ENCODE measurements at places on chromosomes 3 and 15.

- H3K4me3 ChIP-seq, result peak within 1 kb of the TSS; percentile 85
- H3K27me3 ChIP-seq, result no peaks in the 10 kb centered on the region
- peak within 1 kb of the TSS; percentile 97 for H3K27ac ChIP-seq
- peaks cover 7% of the 10 kb centered on the region for H3K4me1 ChIP-seq
Observed at GRCh38 chr3:179562591-179563270, at the start of gene ACTL6A. ACTL6A (plus strand) TSS chr3:179562926; CDS start chr3:179563093, 167 bp downstream.

DNA sequence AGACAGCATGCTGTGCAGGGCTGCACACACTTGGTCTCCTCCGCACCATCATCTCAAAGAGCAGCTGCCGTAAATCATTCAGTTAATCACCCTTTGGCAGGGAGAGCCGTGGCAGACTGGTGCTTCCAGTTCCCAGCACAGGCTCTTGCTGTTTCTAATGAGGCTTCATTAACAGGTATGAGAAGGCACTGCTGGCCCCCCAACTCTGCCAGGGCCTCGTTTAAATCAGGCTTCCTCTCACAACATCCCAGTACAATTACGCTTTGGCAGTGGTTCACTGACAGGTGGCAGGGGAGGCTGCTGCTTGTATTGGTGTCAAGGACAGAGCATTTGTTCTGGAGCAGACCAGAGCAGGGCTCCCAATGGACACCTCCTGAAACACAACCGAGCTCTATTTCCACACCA is 77.1 kb downstream of the BFSP2 start:
- H3K4me3 ChIP-seq, result no peak overlapping the region
- no peak overlapping the region for H3K27ac ChIP-seq
- H3K4me1 ChIP-seq, result peaks cover 11% of the 10 kb centered on the region

GRCh38 chr15:90407871-90408317 is 19.9 kb downstream of the IQGAP1 start:
- H3K36me3 ChIP-seq, result no peaks in the 10 kb centered on the region
- H3K27ac ChIP-seq, result no peak overlapping the region
- no peak for DNase-seq
- no peaks in the 10 kb centered on the region for H3K27me3 ChIP-seq
- H3K4me3 ChIP-seq, result no peak overlapping the region

- H3K4me1 ChIP-seq, result peaks cover 3% of the 10 kb centered on the region
- DNase-seq, result peak; percentile 86
- no peak overlapping the region for H3K27ac ChIP-seq
- no peaks in the 10 kb centered on the region for H3K27me3 ChIP-seq
- H3K4me3 ChIP-seq, result no peak overlapping the region
- H3K36me3 ChIP-seq, result no peaks in the 10 kb centered on the region
Observed at GRCh38 chr3:17195856-17196604, 311.3 kb downstream of the PLCL2 start.

DNA sequence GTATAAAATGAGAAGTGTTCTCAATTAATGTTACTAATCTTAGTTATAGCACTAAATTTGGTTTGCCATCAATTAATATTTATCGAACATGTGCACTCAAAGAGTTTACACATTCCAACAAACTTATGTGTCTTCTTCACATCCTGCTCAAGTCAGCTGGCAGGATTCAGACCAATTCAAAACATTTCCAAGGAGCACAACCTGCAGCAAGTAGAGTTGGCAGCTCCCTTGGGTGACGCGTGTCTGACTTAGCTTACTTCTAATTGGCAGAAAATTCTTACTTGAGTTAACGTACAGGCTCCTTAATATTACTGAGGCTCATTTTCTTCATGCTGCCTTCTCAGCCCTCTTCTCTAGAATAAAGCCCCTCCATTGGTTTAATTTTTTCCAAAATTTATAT is 110.4 kb upstream of the PFN2 start:
- peaks cover 15% of the 10 kb centered on the region for H3K4me1 ChIP-seq
- no peaks in the 10 kb centered on the region for H3K27me3 ChIP-seq
- no peak overlapping the region for H3K4me3 ChIP-seq
- no peaks in the 10 kb centered on the region for H3K36me3 ChIP-seq
- no peak overlapping the region for H3K27ac ChIP-seq

DNA sequence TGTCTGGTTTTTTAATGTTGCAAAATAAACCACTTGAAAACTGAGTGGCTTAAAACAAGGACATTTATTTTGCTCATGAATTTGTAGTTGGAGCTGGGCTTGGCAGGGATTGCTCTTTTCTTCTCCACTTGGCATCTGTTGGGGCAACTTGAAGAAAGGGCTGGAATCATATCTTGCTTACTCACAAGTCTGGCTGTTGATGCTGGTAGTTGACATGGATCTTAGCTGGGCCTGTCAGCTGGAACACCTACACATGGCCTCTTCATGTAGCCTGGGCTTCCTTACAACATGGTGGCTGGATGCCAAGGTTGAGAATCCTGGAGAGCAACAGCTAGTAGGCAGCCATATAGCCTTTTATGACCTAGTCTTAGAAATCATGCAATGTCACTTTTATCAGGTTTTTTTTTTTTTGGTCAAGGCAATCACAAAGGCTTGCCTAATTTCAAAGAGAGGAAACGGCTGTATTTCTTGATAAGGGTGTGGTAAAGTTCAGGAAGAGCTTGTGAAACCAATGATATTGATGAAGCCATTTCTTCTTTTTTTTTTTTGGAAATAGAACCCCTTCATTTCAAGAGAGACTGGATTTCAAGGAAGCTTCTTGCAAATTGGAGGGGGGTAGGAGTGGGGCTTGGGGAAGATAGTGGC is 262.1 kb downstream of the IL20RB start:
- DNase-seq, result no peak
- no peak overlapping the region for H3K27ac ChIP-seq
- no peaks in the 10 kb centered on the region for H3K4me1 ChIP-seq

DNA sequence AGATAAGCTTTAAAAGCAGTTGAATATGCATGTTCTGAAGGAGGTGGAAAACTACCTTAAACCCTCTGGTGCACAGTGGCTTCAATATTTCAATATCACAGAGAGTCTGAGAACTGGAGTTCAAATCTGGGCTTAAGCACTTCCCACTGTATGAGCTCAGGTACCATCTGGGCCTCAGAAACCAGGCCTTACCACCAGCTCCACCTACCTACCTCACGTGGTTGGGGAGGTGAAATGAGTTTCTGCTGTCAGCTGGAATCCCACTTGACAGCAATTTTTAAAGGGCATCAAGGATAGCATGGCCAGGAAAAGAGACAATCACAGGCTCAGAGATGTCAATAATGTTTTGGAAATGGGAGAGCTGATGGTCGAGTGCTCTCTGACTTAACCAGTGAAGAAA is 5.0 kb downstream of the CHCHD4 start:
- no peak for DNase-seq
- H3K36me3 ChIP-seq, result peaks cover 18% of the 10 kb centered on the region
- H3K4me1 ChIP-seq, result peaks cover 10% of the 10 kb centered on the region
- no peaks in the 10 kb centered on the region for H3K27me3 ChIP-seq
- no peak overlapping the region for H3K4me3 ChIP-seq

DNA sequence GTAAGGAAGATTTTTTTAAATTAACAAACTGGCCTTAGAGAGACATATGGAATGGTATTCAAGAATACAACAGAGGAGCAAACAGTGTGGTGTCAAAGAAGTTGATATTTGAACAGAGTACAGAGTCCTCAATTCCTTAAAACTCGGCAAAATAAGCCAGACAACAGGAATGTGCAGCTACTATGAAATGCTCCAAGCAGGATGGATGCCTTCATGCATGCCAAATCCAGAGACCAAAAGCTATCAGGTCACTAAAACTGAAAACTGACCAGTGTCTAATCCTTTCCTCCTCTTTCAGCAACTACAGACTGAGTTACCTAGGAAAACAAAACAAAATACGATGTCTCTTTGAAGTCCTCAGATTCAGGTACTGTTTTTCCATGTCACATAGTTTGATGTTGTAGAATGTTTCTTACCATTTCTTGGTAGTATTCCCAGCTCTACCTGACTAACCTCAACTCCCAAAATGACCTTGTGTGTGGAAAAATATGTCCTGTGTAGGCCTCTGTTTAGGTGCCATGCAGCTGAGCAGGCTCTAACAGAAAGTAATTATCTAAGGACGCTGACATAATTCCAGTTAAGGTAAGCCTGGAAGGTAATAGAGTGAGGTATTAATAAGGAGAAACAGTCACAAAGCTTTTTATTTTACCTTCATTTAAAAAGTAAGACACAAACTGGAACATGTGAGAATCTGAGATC is 46.9 kb downstream of the TBL1XR1 start:
- peaks cover 3% of the 10 kb centered on the region for H3K4me1 ChIP-seq
- no peak overlapping the region for H3K27ac ChIP-seq
- no peak for DNase-seq
- no peak overlapping the region for H3K4me3 ChIP-seq
- no peaks in the 10 kb centered on the region for H3K27me3 ChIP-seq
- no peaks in the 10 kb centered on the region for H3K36me3 ChIP-seq

DNA sequence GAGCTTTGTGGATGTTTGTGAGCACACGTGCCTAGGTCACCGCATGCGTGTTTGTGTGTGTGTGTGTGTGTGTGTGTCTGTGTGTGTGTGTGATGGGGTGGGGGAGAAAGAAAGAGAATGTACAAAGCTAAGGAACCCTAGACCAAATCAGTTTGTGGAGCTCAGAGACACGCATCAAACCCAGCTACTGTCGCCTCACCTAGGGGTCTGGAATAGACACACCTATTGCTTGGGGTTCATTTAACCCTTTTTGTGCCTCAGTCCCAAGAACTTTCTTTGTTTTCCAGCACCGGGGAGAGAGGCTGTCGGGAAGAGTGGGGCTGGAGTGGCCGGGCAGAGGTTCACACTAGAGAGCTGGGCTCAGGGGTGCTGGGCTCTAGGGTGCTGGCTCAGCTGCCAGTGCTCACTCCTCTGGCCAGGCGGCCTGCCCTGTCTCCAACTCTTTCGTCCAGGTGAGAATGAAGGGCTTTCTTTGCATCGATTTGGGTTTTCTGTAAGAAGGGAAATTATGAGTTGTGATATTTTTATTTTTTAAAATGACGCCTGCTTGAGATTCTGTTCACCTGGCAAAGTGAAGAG is 221.6 kb downstream of the MEIS2 start:
- H3K4me3 ChIP-seq, result no peak overlapping the region
- peaks cover 13% of the 10 kb centered on the region for H3K36me3 ChIP-seq
- H3K27ac ChIP-seq, result no peak overlapping the region
- H3K4me1 ChIP-seq, result peaks cover 23% of the 10 kb centered on the region

GRCh38 chr3:194422188-194422587 is 23.1 kb upstream of the GP5 start:
- H3K27ac ChIP-seq, result no peak overlapping the region
- H3K27me3 ChIP-seq, result no peaks in the 10 kb centered on the region
- H3K36me3 ChIP-seq, result peaks cover 13% of the 10 kb centered on the region
- H3K4me3 ChIP-seq, result no peak overlapping the region

GRCh38 chr3:70488816-70489215 is 176.4 kb upstream of the MDFIC2 start:
- DNase-seq, result no peak
- H3K4me1 ChIP-seq, result no peaks in the 10 kb centered on the region
- no peaks in the 10 kb centered on the region for H3K27me3 ChIP-seq
- no peak overlapping the region for H3K27ac ChIP-seq

- DNase-seq, result no peak
- no peak overlapping the region for H3K27ac ChIP-seq
- peaks cover 9% of the 10 kb centered on the region for H3K36me3 ChIP-seq
- H3K4me1 ChIP-seq, result peaks cover 6% of the 10 kb centered on the region
- H3K27me3 ChIP-seq, result no peaks in the 10 kb centered on the region
Observed at GRCh38 chr3:186255703-186256331, 106.2 kb downstream of the DGKG start.

DNA sequence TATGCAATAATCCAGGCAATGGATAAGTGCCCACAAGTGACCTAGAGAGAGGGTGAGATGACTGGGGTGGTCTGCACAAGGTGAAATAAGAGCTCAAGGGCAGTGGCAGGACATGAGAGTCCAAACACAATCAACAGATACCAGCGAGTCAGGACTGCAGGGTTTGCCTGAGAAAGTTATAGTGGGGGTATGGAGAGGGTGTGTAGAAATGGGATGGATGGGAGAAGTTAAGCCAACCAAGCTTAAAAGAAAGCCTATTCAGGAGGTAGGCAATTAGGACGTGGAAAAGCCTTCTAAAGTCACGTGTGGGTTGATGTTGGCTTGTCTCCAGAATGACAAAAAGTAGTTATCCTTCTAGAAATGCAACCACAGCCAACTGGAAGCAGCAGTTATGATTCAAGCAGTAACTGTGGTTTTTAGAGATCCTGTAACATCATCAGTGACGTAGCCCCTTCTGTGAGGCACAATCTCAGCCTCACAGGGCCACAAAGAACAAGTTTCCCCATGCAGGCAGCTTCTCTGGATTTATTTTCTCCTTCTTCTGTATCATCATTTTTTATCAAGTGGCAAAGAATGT is 56.1 kb downstream of the FAM174B start:
- H3K27me3 ChIP-seq, result no peaks in the 10 kb centered on the region
- H3K27ac ChIP-seq, result no peak overlapping the region
- no peak overlapping the region for H3K4me3 ChIP-seq
- DNase-seq, result no peak

DNA sequence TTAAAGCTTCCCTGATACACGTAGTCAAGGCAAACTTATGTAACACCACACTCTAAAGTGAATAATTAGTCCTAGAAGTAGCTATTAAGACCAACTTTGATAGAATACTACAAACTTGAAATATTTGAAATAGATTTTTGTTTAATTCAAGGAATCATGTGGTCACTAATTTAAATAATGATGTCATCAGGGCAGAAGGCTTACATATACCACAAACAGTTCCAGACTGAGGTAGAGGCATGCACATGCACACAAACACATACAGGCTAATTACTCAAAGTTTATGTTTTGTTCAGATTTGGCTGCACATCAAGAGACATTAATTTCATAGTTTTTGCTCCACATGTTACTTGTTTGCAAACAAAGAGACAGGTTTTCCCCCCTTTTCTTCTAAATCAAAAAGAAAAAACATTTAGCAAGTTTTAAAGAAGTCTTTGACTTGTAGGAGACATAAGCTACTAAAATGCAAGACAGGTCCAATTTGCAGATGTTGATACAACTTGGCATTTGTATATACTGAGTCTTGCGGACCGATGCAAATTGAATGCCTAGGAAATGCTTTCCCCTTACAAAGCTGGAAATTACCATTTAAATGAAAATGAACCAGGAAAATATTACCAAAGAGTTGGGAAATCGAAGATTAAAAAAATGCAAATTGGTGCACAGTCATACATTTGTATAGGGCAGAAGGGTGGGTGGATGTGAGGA is 594.8 kb downstream of the MAGI1 start:
- H3K4me3 ChIP-seq, result no peak overlapping the region
- H3K36me3 ChIP-seq, result no peaks in the 10 kb centered on the region
- H3K27ac ChIP-seq, result no peak overlapping the region
- H3K27me3 ChIP-seq, result no peaks in the 10 kb centered on the region
- H3K4me1 ChIP-seq, result peaks cover 4% of the 10 kb centered on the region
- DNase-seq, result no peak

DNA sequence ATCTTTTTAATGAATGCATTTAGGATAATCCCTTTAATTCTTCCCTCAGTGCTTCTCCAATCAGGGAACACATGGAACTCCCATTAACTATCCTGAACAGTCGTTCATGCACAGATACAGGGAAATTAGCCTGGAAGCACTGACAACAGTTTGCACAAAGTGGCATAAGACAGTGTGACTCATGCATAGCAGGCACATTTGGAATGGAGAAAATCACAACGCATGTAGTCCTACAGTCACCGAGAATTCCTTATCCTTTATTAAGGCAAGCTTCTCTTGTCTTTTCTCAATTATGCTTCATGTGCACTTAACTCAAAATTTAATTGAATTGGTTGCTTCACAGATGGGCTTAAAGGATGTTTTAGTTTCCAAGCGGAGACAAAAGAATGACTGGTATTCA is 155.0 kb upstream of the CRBN start:
- no peak overlapping the region for H3K4me3 ChIP-seq
- H3K4me1 ChIP-seq, result no peaks in the 10 kb centered on the region
- no peaks in the 10 kb centered on the region for H3K36me3 ChIP-seq
- no peaks in the 10 kb centered on the region for H3K27me3 ChIP-seq
- no peak overlapping the region for H3K27ac ChIP-seq
- DNase-seq, result no peak

- H3K36me3 ChIP-seq, result no peaks in the 10 kb centered on the region
- no peaks in the 10 kb centered on the region for H3K4me1 ChIP-seq
- no peaks in the 10 kb centered on the region for H3K27me3 ChIP-seq
- no peak overlapping the region for H3K4me3 ChIP-seq
Observed at GRCh38 chr15:52466716-52467115, 62.0 kb downstream of the MYO5A start.

Data from spinal cord (tissue), 10 donors.